ENCODE measurements at places on chromosomes 6 and 20.

- no peaks in the 10 kb centered on the region for H3K27me3 ChIP-seq
- H3K36me3 ChIP-seq = no peaks in the 10 kb centered on the region
- no peak for DNase-seq
These were observed 48.5 kb downstream of the FNDC1 start for GRCh38 chr6:159217595-159218275.

GRCh38 chr6:169160855-169161560, 92.6 kb downstream of the THBS2 start:
- H3K27ac ChIP-seq = no peak overlapping the region
- H3K4me1 ChIP-seq = peaks cover 62% of the 10 kb centered on the region
- H3K27me3 ChIP-seq = no peaks in the 10 kb centered on the region
- H3K36me3 ChIP-seq = no peaks in the 10 kb centered on the region

GRCh38 chr20:56411759-56412472, at the start of gene CASS4:
Gene CASS4, plus strand, starts transcription at chr20:56412260. Its CDS starts 199 bp downstream, at chr20:56412459.
- no peak for DNase-seq
- no peaks in the 10 kb centered on the region for H3K27me3 ChIP-seq
- peaks cover 15% of the 10 kb centered on the region for H3K4me1 ChIP-seq
- peak within 1 kb of the TSS; percentile 47 for H3K27ac ChIP-seq
- H3K36me3 ChIP-seq = peaks cover 9% of the 10 kb centered on the region
- peak within 1 kb of the TSS; percentile 15 for H3K4me3 ChIP-seq

DNA sequence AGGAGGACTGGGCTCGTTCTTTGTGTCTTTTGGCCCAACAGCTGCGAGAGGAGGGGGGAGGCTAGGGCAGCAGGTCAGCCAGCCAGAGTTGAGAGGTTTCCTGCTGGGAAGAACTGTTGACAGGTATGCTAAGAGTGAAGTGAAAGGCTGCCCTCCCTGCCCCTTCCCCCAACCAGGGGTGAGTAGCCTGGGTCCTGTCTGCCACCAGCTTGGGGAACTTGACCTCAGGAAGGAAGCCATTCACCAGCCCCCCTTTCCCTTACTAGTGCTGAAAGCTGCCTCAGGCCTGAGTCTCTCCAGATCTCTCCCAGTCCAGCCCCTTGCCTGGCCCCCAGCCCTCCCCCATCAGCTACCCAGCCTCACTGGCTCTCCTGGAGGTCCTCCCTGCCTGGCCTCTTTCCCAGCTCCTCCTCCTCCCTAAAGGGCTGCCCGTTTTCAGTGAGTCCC, 20.7 kb upstream of the ZNF76 start:
- H3K27me3 ChIP-seq = no peaks in the 10 kb centered on the region
- no peak overlapping the region for H3K4me3 ChIP-seq
- no peak for DNase-seq
- no peaks in the 10 kb centered on the region for H3K36me3 ChIP-seq

DNA sequence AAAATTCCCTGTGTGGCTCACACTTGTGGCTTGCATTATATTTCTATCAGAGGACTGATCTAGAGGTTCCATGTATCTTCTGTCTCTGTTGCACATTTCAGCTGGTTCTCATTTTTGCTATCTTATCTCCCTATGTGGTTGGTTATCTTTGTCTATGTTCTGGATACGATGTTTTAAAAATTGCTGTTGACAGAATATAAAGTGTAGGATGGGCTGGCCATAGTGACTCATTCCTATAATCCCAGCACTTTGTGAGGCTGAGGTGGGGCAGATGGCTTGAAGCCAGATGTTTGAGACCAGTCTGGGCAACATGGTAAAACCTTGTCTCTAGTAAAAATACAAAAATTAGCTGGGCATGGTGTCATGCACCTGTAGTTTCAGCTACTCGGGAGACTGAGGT, 9.9 kb upstream of the ULBP3 start:
- no peak overlapping the region for H3K27ac ChIP-seq
- H3K4me3 ChIP-seq = no peak overlapping the region
- DNase-seq = no peak
- H3K4me1 ChIP-seq = no peaks in the 10 kb centered on the region
- no peaks in the 10 kb centered on the region for H3K36me3 ChIP-seq

DNA sequence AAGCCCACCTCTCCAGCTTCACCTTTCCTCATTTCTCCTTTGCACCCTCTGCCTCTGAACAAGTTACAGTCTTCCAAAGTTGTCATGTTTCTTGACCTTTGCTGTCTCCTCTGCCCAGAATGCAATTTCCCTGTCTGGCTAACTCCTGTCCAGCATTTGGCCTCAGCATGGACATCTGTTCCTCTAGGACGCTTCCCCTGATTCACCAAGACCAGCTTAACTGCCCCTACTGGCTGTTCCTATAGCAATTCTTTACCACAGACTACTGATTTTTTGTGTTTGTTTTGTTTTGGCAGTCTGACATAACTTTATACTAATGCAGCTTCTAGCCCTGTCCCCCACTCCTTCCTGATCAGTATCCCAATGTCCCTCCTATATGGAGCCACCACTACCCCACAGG, 13.4 kb downstream of the GNL1 start:
- no peak for DNase-seq
- no peak overlapping the region for H3K27ac ChIP-seq
- peaks cover 25% of the 10 kb centered on the region for H3K36me3 ChIP-seq
- H3K4me3 ChIP-seq = no peak overlapping the region
- H3K27me3 ChIP-seq = no peaks in the 10 kb centered on the region

GRCh38 chr6:44262467-44263353, 2.6 kb downstream of the NFKBIE start:
- peaks cover 24% of the 10 kb centered on the region for H3K4me1 ChIP-seq
- H3K36me3 ChIP-seq = peaks cover 27% of the 10 kb centered on the region
- no peak overlapping the region for H3K27ac ChIP-seq
- peak overlapping the region; percentile 79 for H3K4me3 ChIP-seq
- no peak for DNase-seq
- no peaks in the 10 kb centered on the region for H3K27me3 ChIP-seq

GRCh38 chr6:139485742-139486475, 111.5 kb upstream of the CITED2 start:
- H3K4me1 ChIP-seq = no peaks in the 10 kb centered on the region
- no peaks in the 10 kb centered on the region for H3K36me3 ChIP-seq
- DNase-seq = no peak
- peak overlapping the region; percentile 19 for H3K27ac ChIP-seq
- no peaks in the 10 kb centered on the region for H3K27me3 ChIP-seq
- H3K4me3 ChIP-seq = no peak overlapping the region

DNA sequence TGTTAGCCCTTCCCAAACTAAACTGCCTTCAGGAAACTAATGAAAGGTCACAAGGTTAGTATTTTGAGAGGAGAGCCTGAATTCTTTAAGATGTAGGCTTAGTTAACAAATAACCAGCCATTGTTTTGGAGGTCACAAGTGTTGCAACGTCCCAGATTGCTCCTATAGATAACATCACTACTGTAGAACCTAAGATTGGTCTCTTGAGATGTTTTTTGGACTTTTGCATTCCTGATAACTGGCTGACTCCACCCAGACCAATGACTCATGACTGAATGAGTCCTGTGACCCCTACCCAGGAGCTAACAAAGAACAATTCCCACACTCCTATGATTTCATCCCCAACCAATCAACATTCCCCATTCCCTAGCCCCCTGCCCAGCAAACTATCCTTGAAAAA, 178.8 kb downstream of the SCP2D1 start:
- H3K36me3 ChIP-seq = no peaks in the 10 kb centered on the region
- H3K27me3 ChIP-seq = no peaks in the 10 kb centered on the region
- no peaks in the 10 kb centered on the region for H3K4me1 ChIP-seq
- DNase-seq = no peak

GRCh38 chr20:41507851-41508250, 110.3 kb downstream of the CHD6 start:
- H3K27ac ChIP-seq = no peak overlapping the region
- no peak overlapping the region for H3K4me3 ChIP-seq
- DNase-seq = no peak
- H3K27me3 ChIP-seq = no peaks in the 10 kb centered on the region
- no peaks in the 10 kb centered on the region for H3K36me3 ChIP-seq
- peaks cover 47% of the 10 kb centered on the region for H3K4me1 ChIP-seq

DNA sequence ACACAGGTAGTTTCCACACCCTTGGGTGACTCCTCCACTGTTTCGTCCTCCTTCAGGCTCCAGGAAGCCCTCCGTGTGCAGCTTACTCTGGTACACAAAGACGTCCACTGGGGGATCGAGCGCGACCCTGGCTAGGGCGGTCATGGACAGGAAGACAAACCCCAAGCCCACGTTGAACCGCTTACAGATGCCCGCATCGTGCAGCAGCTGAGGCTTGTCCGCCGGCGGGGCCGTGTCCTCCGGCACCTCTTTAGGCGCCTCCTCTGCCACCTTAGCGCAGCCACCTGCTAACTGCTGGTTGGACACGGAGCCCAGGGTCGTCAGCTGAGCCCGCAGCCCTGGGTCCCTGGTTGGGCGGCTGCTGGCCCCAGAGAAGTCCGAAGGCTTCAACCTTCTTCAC, 309.0 kb upstream of the BTBD3 start:
- no peaks in the 10 kb centered on the region for H3K27me3 ChIP-seq
- H3K4me3 ChIP-seq = no peak overlapping the region
- H3K4me1 ChIP-seq = no peaks in the 10 kb centered on the region
- H3K36me3 ChIP-seq = no peaks in the 10 kb centered on the region

DNA sequence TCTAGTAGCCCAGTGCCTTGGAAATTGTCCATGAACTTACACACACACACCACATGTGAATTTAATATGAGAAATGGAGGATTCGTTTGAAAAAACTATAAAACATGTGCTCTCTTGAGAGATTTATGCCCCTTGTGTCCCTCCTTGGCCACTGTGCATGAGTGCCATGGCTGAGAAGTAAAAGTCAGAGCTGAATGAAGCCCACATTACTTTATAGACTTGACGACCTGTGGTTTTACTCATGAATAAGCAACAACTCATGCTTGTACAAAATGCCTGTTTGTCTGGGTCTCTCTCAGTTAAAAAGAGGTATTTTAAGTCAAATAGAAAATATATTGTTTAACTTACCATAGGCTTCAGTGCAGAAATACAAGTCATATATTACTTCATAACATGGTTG, 102.7 kb downstream of the KCNQ5 start:
- no peak overlapping the region for H3K4me3 ChIP-seq
- no peaks in the 10 kb centered on the region for H3K4me1 ChIP-seq
- DNase-seq = no peak
- H3K27me3 ChIP-seq = no peaks in the 10 kb centered on the region
- no peak overlapping the region for H3K27ac ChIP-seq

GRCh38 chr6:4615891-4616290, 160.3 kb upstream of the CDYL start:
- H3K36me3 ChIP-seq = no peaks in the 10 kb centered on the region
- no peak overlapping the region for H3K27ac ChIP-seq
- DNase-seq = no peak
- no peaks in the 10 kb centered on the region for H3K27me3 ChIP-seq

- no peaks in the 10 kb centered on the region for H3K27me3 ChIP-seq
- DNase-seq = no peak
These were observed 37.2 kb downstream of the TMEM14A start for GRCh38 chr6:52707963-52708680.

DNA sequence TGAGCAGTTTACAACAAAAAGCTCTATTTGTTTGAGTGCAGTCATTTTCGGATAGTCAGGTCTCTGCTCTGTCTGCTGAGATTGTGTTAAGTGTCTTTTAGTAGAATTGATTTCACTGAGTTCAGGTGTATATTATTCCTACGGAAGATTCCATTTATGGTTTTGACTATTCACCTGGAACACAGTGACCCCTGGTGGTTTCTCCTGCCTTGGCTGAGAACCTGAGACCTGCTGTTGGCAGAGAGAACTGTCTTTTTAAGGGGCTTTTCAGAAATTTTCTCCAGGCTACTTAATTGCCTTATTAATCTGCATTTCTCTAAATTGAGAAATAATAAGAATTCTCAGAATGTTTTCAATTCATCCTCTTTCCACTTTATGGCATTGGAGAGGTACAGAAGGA, 508.0 kb downstream of the TBC1D32 start:
- no peak overlapping the region for H3K27ac ChIP-seq
- H3K36me3 ChIP-seq = no peaks in the 10 kb centered on the region
- peaks cover 5% of the 10 kb centered on the region for H3K4me1 ChIP-seq

GRCh38 chr20:14892782-14893181, 555.4 kb upstream of the FLRT3 start:
- H3K4me1 ChIP-seq = no peaks in the 10 kb centered on the region
- H3K36me3 ChIP-seq = no peaks in the 10 kb centered on the region
- DNase-seq = no peak
- H3K27ac ChIP-seq = no peak overlapping the region

DNA sequence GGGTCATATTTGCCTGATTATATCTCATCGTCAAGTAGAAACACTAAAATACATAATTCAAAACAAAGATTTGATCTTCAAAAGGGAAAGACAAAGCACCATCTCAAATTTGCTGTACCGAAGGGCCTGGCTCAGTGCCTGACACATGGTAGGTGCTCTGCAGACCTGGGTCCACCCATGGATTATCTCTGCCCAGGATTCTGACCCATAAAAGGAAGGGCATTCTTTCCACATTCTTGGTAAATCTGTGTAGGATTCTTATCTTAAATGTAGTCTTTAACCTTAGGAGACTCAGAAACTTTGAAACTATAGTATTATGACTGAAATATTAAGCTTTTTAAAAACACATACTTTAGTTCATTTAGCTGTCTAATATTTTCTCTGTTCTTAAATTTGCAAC, 274.1 kb upstream of the FLRT3 start:
- H3K27me3 ChIP-seq = no peaks in the 10 kb centered on the region
- DNase-seq = no peak
- no peak overlapping the region for H3K4me3 ChIP-seq
- no peak overlapping the region for H3K27ac ChIP-seq
- H3K4me1 ChIP-seq = no peaks in the 10 kb centered on the region

DNA sequence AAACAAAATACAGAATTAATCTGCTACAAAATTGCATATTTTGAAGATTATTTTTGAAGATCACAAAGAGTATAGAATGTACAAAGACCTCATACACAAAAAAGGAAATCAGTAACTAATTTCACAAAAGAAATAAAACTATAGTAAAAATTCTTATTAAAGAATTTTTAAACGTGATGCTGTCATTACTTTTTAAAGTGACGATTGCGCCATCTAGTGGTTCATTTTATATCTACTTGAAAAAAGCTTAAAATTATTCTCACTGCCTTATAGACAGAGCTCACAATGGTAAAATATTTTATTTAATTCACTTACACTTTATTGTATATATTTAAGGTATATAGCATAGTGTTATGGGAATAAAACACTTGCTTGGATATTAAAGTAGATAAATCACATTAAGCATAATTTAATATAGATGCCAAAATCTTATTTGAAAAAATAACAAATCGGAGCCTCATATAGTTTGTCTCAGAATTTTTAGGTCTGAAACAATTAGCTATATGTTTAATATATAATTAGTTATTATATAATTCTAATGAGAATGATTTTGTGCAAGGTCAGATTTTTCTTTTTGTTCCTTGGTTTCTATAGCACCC, 128.8 kb downstream of the PHF3 start:
- H3K4me1 ChIP-seq = no peaks in the 10 kb centered on the region
- no peaks in the 10 kb centered on the region for H3K27me3 ChIP-seq
- no peak for DNase-seq
- no peaks in the 10 kb centered on the region for H3K36me3 ChIP-seq
- H3K27ac ChIP-seq = no peak overlapping the region

Data from esophagus muscularis mucosa (tissue), 4 donors.